ENCODE measurements at places on chromosomes 6 and 20. TPM values are rescaled to one million over a fixed set of nuclear protein-coding genes. Genes with fewer than 3 reads are reported as not detected.
A peak's percentile ranks its signal among the peaks of the same experiment; 100 is the strongest.

The PSORS1C1 gene
- 2.9 TPM for total RNA-seq

The MATN4 gene
- total RNA-seq: 0.15 TPM

- peak overlapping the region; percentile 99 for H3K4me3 ChIP-seq
- no peak for DNase-seq
- H3K27me3 ChIP-seq: no peaks in the 10 kb centered on the region
- peaks cover 30% of the 10 kb centered on the region for H3K4me1 ChIP-seq
- H3K36me3 ChIP-seq: no peaks in the 10 kb centered on the region
- peak overlapping the region; percentile 87 for H3K27ac ChIP-seq
These were observed 580 bp downstream of the VEGFA start for GRCh38 chr6:43770372-43771209.

- DNase-seq: no peak
- H3K4me1 ChIP-seq: peaks cover 25% of the 10 kb centered on the region
- no peak overlapping the region for H3K4me3 ChIP-seq
- H3K27me3 ChIP-seq: no peaks in the 10 kb centered on the region
These were observed 76.8 kb downstream of the HIVEP2 start for GRCh38 chr6:142867988-142868812.

- no peaks in the 10 kb centered on the region for H3K27me3 ChIP-seq
- no peaks in the 10 kb centered on the region for H3K4me1 ChIP-seq
- H3K27ac ChIP-seq: no peak overlapping the region
- no peaks in the 10 kb centered on the region for H3K36me3 ChIP-seq
- no peak overlapping the region for H3K4me3 ChIP-seq
These were observed 37.4 kb downstream of the SLC35D3 start for GRCh38 chr6:136959471-136959891.

DNA sequence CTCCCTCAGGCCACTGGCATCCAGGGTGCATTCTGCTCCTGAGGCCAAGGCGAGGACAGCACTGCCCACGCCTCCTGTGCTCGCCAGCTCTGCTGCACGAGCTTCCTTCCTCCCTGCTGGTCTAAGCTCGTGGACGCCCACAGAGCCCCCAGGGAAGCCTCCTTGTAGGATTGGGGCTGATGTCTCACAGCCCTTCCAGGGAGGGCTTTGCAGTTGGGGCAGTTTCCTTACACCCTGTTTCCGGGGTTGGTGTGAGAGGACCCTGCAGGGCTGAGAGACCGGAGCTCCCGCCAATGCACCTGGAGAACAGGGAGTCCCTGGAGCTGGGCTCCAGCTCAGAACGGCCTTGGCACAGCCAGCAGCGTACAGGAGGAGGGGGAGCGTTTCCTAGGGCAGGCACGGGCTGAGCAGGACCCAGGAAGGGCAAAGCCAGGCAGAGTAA, 172.4 kb upstream of the PDE10A start:
- DNase-seq: no peak
- H3K27ac ChIP-seq: peak overlapping the region; percentile 54
- no peaks in the 10 kb centered on the region for H3K27me3 ChIP-seq
- H3K36me3 ChIP-seq: no peaks in the 10 kb centered on the region
- no peak overlapping the region for H3K4me3 ChIP-seq

Measured in Panc1 (cell line).